Activated T-cell treated with anti-CD3 and anti-CD28 coated beads, Interleukin-2, amount 50 U/mL, for 1 hour (primary cell): ENCODE measurements at places on chromosomes 3 and 15.

- no peak for DNase-seq
These were observed 21.5 kb upstream of the KCNMB3 start for GRCh38 chr3:179272385-179272784.

- no peak for DNase-seq
These were observed 94.2 kb downstream of the NUP210 start for GRCh38 chr3:13325892-13326443.

- no peak for DNase-seq
These were observed 32.9 kb upstream of the CTSH start for GRCh38 chr15:78977591-78978347.

- DNase-seq = no peak
These were observed 27.5 kb downstream of the POLG start for GRCh38 chr15:89307046-89307587.

- no peak for DNase-seq
These were observed 19.0 kb downstream of the CGNL1 start for GRCh38 chr15:57395292-57395691.

GRCh38 chr3:111521891-111522290, 20.1 kb upstream of the CD96 start:
- DNase-seq = no peak

- no peak for DNase-seq
These were observed 171.1 kb downstream of the PDZRN3 start for GRCh38 chr3:73453666-73454065.

- no peak for DNase-seq
These were observed 123.2 kb downstream of the RAP2B start for GRCh38 chr3:153285194-153285641.

GRCh38 chr3:71095511-71096291, 487.8 kb downstream of the FOXP1 start:
- no peak for DNase-seq

GRCh38 chr3:45826908-45827307, 15.0 kb downstream of the LZTFL1 start:
- DNase-seq = no peak

- DNase-seq = no peak
These were observed 215.0 kb downstream of the WNT5A start for GRCh38 chr3:55272031-55272645.

- no peak for DNase-seq
These were observed 24.8 kb downstream of the SLC28A2 start for GRCh38 chr15:45276831-45277230.

GRCh38 chr3:51123531-51123930, 261.6 kb upstream of the MANF start:
- no peak for DNase-seq

- DNase-seq = no peak
These were observed 225.1 kb upstream of the NDN start for GRCh38 chr15:23912191-23912590.

GRCh38 chr15:101255615-101256241, 3.9 kb upstream of the CHSY1 start:
- DNase-seq = no peak

GRCh38 chr3:127003175-127003555, 20.2 kb downstream of the PLXNA1 start:
- no peak for DNase-seq

DNA sequence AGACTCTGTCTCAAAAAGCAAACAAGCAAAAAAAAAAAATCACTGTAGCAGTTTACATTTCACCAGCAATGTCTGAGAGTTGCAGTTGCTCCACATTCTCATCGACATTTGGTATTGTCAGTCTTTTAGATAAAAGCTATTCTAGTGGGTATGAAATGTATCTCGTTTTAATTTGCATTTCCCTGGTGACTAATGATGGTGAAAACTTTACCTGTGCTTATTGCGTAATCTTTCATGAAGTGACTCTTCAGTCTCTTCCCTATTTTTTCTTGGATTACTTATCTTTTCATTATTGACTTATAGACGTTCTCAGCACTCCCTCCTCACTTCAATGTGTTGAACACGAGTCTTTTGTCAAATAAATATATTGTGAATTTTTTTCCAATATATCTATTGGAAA, 37.2 kb upstream of the CLSTN2 start:
- DNase-seq = no peak
